ENCODE measurements at places on chromosomes 6 and 20.

DNA sequence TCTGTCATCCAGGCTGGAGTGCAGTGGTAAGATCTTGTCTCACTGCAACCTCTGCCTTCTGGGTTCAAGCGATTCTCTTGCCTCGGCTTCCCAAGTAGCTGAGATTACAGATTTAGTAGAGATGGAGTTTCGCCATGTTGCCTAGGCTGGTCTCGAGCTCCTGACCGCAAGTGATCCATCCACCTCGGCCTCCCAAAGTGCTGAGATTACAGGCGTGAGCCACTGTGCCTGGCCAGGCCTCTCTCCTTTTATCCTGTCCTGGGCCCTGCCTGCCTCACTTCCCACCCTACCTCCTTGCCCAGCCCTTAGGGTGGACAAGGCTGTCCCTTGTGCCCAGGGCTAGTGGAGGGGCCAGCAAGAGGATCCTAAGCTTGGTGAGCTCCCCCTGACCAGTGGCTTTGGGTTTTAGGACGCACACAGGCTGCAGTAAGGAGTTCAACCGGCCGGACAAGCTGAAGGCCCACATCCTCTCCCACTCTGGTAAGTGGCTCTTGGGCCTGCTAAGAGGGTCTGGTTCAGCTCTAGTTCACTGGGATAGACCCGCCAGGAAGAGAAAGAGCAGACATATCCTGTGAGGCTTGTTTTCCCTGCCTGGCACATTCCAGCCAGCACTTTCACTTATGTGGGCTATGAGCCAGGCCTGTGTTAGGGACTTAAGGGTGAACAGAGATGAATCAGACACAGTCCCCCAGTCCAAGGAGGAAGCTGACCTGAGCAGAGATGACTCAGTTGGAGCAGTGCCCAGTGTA, 21.9 kb upstream of the CHMP4B start:
- peaks cover 18% of the 10 kb centered on the region for H3K4me1 ChIP-seq
- no peak overlapping the region for H3K4me3 ChIP-seq
- no peak overlapping the region for H3K27ac ChIP-seq
- peaks cover 4% of the 10 kb centered on the region for H3K36me3 ChIP-seq
- H3K27me3 ChIP-seq: no peaks in the 10 kb centered on the region
- DNase-seq: no peak

DNA sequence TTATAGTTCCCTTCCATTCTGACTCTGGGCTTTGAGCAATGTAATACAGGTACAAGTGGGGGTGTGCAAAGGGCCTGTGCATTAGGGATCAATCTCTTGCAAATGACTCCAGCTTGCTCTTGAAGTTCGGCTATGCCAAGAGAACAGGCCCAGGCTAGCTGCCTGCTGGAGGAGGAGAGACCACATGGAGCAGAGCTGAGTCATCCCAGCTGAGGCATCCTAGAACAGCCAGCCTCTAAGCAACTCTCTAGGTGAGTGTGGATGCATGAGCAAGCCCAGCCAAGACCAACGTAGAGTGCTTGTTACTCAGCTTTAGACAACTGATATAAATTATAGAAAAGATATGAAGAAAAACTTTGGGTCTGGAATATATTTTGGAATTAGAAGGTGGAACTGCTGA, 47.6 kb upstream of the RBM24 start:
- no peaks in the 10 kb centered on the region for H3K36me3 ChIP-seq
- H3K27me3 ChIP-seq: no peaks in the 10 kb centered on the region
- no peak for DNase-seq
- H3K27ac ChIP-seq: no peak overlapping the region
- no peaks in the 10 kb centered on the region for H3K4me1 ChIP-seq

GRCh38 chr6:126170978-126171382, 168.9 kb upstream of the CENPW start:
- H3K27me3 ChIP-seq: peaks cover 2% of the 10 kb centered on the region
- peak overlapping the region; percentile 55 for H3K4me3 ChIP-seq
- no peaks in the 10 kb centered on the region for H3K36me3 ChIP-seq
- H3K27ac ChIP-seq: no peak overlapping the region
- DNase-seq: peak; percentile 71

GRCh38 chr6:13339863-13340630, 11.7 kb upstream of the TBC1D7 start:
- peak; percentile 66 for DNase-seq
- peaks cover 28% of the 10 kb centered on the region for H3K4me1 ChIP-seq
- H3K36me3 ChIP-seq: no peaks in the 10 kb centered on the region
- no peak overlapping the region for H3K27ac ChIP-seq
- H3K4me3 ChIP-seq: peak overlapping the region; percentile 2

GRCh38 chr6:6006428-6007365, at the start of gene NRN1:
Gene NRN1 (minus strand): TSS chr6:6006925. CDS start chr6:6006749, 176 bp downstream.
- peaks cover 73% of the 10 kb centered on the region for H3K27me3 ChIP-seq
- peaks cover 13% of the 10 kb centered on the region for H3K36me3 ChIP-seq

DNA sequence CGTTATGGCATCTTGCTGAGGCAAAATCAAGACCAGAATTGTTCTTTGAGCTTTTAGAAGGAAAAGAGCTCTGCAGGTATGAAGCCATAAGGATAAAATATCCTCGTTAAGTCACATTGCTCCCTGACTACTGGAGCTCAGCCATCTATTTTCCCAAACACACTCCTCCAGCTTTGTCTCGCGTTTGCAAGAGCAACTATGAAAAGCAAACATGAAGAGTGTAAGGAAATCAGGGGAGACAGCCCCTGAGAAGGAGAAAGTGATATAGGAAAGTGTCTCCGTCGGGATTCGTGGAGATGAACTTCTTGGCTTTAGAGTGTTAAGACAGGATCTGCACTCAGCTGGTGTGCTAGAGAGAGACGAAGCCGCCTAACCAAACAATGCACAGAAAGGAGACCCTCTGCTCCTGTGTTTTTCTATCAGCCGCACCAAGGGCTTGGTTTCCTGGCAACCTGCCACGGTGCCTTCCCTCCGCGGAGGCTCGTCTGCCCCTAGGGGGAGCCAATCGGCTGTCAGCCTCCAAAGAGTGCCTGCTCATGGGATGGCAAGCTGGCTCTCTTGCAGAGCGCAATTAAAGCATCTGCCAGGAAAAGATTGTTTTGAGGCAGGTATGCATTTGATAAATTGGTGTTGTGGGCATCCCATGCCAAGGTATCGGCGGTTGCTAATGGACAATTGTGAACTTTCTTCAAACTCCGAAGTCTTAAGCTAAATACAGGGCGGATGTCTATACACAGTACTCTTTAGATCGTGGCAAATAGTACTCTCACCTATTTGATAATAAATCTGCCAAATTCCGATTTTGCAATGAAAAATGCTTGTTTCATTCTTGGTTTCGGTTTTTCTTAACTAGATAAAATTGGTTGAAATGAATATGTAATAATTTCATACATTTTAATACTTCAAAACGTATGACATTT, 603.2 kb downstream of the RNF144B start:
- no peaks in the 10 kb centered on the region for H3K4me1 ChIP-seq
- H3K27ac ChIP-seq: no peak overlapping the region
- no peak overlapping the region for H3K4me3 ChIP-seq
- peak; percentile 71 for DNase-seq

- peak overlapping the region; percentile 97 for H3K27ac ChIP-seq
- peaks cover 54% of the 10 kb centered on the region for H3K4me1 ChIP-seq
- DNase-seq: no peak
Measured at GRCh38 chr6:25035174-25035511, 99.4 kb upstream of the RIPOR2 start.

DNA sequence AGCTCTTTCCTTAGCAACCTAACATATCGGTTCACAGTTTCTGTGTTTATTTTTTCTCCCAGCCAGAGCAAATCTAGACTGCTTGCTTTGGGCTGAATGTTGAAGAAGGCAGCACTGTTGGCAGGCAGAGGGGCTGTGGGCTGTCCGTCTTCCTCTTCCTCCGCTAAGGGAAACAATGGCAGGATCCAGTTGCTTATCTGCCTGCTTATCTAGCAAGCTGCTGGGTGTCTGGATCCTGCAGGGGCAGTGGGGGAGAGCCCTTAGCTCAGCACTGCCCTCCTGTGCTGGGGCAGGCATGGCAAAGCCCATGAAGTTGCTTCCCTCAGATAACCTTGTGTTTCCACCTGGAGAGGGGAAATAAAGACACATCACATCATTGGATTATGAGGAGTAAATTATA, 92.7 kb upstream of the CD93 start:
- no peak for DNase-seq
- H3K4me3 ChIP-seq: no peak overlapping the region
- no peaks in the 10 kb centered on the region for H3K36me3 ChIP-seq
- peaks cover 27% of the 10 kb centered on the region for H3K27me3 ChIP-seq
- H3K27ac ChIP-seq: no peak overlapping the region

GRCh38 chr6:135033238-135033637, 21.4 kb downstream of the HBS1L start:
- no peak for DNase-seq
- peaks cover 41% of the 10 kb centered on the region for H3K4me1 ChIP-seq
- H3K36me3 ChIP-seq: peaks cover 50% of the 10 kb centered on the region
- no peak overlapping the region for H3K27ac ChIP-seq
- H3K27me3 ChIP-seq: no peaks in the 10 kb centered on the region

GRCh38 chr6:30881392-30882203, 2.7 kb upstream of the DDR1 start:
- DNase-seq: no peak
- no peak overlapping the region for H3K4me3 ChIP-seq
- peak overlapping the region; percentile 31 for H3K27ac ChIP-seq

GRCh38 chr6:69974193-69974592, 107.8 kb downstream of the COL19A1 start:
- H3K27ac ChIP-seq: no peak overlapping the region
- H3K27me3 ChIP-seq: no peaks in the 10 kb centered on the region

DNA sequence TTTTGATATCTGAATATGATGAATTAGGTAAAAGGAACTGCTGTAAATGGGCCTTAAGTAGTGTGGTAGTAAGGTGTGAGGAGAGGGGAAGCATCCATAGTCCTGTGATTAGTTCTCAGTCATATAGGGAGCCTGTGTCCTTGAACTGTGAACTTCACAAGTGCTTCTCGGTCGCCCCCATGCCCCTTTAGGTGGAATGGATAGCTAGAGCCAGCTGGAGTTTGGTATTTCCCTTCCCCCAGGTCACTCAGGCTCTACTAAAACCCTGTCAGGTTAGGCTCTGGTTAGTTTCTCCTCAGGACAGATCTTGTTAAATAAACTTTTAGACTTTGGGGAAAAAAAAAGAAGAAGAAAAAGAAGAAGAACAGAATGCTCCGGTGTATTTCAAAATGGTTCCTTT, 82.0 kb downstream of the PPP1R14C start:
- peaks cover 43% of the 10 kb centered on the region for H3K27me3 ChIP-seq
- no peak overlapping the region for H3K4me3 ChIP-seq
- H3K4me1 ChIP-seq: no peaks in the 10 kb centered on the region
- no peak for DNase-seq
- no peaks in the 10 kb centered on the region for H3K36me3 ChIP-seq

DNA sequence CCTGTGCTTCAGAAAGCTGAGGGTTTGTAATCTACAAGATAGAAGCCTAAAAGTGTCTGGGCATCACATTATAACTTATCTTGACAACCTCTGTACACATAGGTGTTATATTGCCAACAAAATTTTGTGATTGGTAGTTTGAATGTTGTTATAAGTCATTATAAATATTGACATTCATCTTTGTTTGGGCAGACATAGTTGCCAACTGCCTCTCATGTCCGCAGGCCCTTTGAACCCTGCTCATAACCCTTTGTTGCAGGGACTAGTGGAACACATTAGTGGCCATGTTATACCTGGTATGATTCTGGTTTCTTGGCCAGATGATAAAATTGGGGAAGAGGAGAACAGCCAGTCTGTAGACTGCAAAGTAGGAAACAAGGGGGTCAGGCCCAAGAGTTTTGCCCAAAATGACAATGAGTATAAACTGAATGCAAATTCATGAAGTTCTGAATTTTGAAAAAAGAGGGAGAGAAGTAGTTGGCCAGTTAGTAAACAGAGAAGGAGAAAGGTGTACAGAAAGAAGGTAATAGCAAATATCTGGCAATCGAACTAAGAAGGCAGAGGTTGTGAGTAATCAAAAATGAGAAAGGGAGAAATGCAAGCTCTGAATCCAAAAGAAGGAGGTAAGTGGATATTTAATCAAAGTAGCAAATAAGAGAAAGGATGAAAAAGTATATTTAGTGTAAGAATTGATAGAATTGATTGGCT, 21.6 kb upstream of the LMBRD1 start:
- peaks cover 25% of the 10 kb centered on the region for H3K4me1 ChIP-seq
- DNase-seq: no peak
- H3K4me3 ChIP-seq: no peak overlapping the region

- peak overlapping the region; percentile 48 for H3K4me3 ChIP-seq
- no peaks in the 10 kb centered on the region for H3K27me3 ChIP-seq
- H3K36me3 ChIP-seq: no peaks in the 10 kb centered on the region
- peak overlapping the region; percentile 89 for H3K27ac ChIP-seq
Measured at GRCh38 chr6:35719830-35720733, 16.8 kb upstream of the ARMC12 start.

DNA sequence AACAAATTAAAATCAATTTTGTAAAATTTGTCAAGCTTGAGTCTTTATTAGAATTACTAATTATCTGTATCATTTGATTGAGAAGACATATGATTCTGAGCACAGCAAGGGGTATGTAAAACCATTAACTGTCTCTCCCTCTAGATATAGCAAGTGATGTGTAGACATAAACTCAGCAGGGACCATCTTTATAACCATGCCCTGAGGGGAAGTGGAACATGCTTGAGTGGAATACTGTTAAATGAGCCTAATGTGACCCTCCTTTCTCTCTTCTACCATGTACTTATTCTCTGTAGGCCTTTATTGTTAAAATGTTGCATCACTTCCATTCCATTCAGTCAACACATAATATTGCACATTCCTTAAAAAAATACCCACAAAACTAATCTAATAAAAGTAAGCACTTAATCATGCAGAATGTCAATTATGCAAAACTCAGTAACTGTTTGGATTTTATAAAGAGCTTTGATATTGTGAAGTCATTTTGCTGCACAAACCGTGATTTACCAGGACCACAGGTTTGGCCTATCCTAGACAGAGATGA, 896.6 kb upstream of the MANEA start:
- H3K27me3 ChIP-seq: no peaks in the 10 kb centered on the region
- no peaks in the 10 kb centered on the region for H3K4me1 ChIP-seq
- H3K36me3 ChIP-seq: no peaks in the 10 kb centered on the region
- no peak for DNase-seq
- no peak overlapping the region for H3K4me3 ChIP-seq

DNA sequence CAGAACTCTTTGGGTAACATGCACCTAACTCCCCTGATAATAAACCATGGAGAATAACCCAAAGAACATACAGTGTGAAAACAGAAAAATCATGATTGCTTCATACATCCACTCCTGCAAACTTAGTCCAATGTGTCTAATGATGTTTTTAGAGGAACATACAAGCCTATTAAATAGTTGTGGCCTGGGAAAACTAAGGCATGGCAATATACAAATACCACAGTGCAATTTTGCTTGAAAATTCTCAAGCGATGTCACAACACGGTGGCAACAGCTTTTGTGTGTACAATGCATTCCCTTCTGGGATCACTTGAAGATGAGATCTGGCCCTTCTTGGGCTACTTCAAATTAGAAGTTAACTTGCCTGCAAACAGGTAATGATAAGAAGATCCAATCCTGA, 16.7 kb downstream of the MAP3K5 start:
- H3K4me1 ChIP-seq: peaks cover 37% of the 10 kb centered on the region
- H3K27me3 ChIP-seq: no peaks in the 10 kb centered on the region
- H3K4me3 ChIP-seq: no peak overlapping the region
- DNase-seq: no peak

GRCh38 chr20:48195121-48195870, 410.0 kb upstream of the SULF2 start:
- H3K27ac ChIP-seq: no peak overlapping the region
- no peaks in the 10 kb centered on the region for H3K36me3 ChIP-seq
- H3K27me3 ChIP-seq: no peaks in the 10 kb centered on the region
- no peak overlapping the region for H3K4me3 ChIP-seq
- no peaks in the 10 kb centered on the region for H3K4me1 ChIP-seq

Data from activated CD4-positive, alpha-beta T cell treated with anti-CD3 and anti-CD28 coated beads, Interleukin-2, amount 10 ng/mL, durations not matched to agents 24 days and 14 days (primary cell).